ENCODE measurements at places on chromosomes 4 and X. TPM values are rescaled to one million over a fixed set of nuclear protein-coding genes. Genes with fewer than 3 reads are reported as not detected.

The C4orf50 gene
- polyA plus RNA-seq = not detected

- no peaks in the 10 kb centered on the region for H3K36me3 ChIP-seq
- no peak for DNase-seq
- no peaks in the 10 kb centered on the region for H3K4me1 ChIP-seq
- H3K27ac ChIP-seq = no peak overlapping the region
Observed at GRCh38 chr4:163590619-163591264, 96.3 kb downstream of the TMA16 start.

DNA sequence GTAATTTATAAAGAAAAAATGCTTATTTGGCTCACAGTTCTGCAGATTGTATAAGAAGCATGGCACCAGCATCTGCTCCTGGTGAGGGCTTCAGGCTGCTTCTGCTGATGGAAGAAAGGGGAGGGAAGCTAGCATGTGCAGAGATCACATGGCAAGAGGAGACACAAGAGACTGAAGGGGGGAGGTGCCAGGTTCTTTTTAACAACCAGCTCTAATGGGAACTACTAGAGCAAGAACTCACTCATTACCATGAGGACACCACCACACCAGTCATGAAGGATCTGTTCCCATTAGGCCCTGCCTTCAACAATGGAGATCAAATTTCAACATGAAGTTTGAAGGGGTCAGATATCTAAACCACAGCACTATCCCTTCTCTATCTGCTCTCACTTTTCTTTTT lies 9.4 kb upstream of the COPS4 start:
- DNase-seq = no peak
- no peaks in the 10 kb centered on the region for H3K36me3 ChIP-seq
- H3K27me3 ChIP-seq = no peaks in the 10 kb centered on the region

The SPARCL1 gene
- polyA plus RNA-seq = not detected

The PF4V1 gene
- polyA plus RNA-seq = 6.5 TPM

GRCh38 chrX:13662355-13662791 lies 9.4 kb downstream of the TCEANC start:
- H3K4me3 ChIP-seq = peak overlapping the region; percentile 70
- no peaks in the 10 kb centered on the region for H3K36me3 ChIP-seq
- peaks cover 35% of the 10 kb centered on the region for H3K4me1 ChIP-seq

- H3K4me1 ChIP-seq = no peaks in the 10 kb centered on the region
- H3K36me3 ChIP-seq = no peaks in the 10 kb centered on the region
- H3K4me3 ChIP-seq = no peak overlapping the region
- no peak overlapping the region for H3K27ac ChIP-seq
- no peaks in the 10 kb centered on the region for H3K27me3 ChIP-seq
Observed at GRCh38 chrX:31058284-31058683, 13.6 kb downstream of the FTHL17 start.

GRCh38 chr4:182126603-182127002 lies 116.6 kb upstream of the TENM3 start:
- H3K27ac ChIP-seq = no peak overlapping the region
- no peaks in the 10 kb centered on the region for H3K36me3 ChIP-seq

GRCh38 chr4:151766691-151767090 lies 5.9 kb upstream of the GATB start:
- no peak for DNase-seq
- no peaks in the 10 kb centered on the region for H3K36me3 ChIP-seq
- no peak overlapping the region for H3K4me3 ChIP-seq
- H3K27me3 ChIP-seq = peaks cover 7% of the 10 kb centered on the region
- H3K4me1 ChIP-seq = no peaks in the 10 kb centered on the region
- no peak overlapping the region for H3K27ac ChIP-seq

- no peaks in the 10 kb centered on the region for H3K4me1 ChIP-seq
- H3K4me3 ChIP-seq = no peak overlapping the region
- no peak for DNase-seq
Observed at GRCh38 chr4:8344377-8344776, 74.8 kb downstream of the HTRA3 start.

The CSAG3 gene
- polyA plus RNA-seq = not detected

GRCh38 chrX:136146614-136147314 lies 569 bp upstream of the FHL1 start:
- peak; percentile 25 for DNase-seq
- H3K36me3 ChIP-seq = no peaks in the 10 kb centered on the region
- no peaks in the 10 kb centered on the region for H3K27me3 ChIP-seq
- H3K4me1 ChIP-seq = no peaks in the 10 kb centered on the region
- peak overlapping the region; percentile 68 for H3K4me3 ChIP-seq

DNA sequence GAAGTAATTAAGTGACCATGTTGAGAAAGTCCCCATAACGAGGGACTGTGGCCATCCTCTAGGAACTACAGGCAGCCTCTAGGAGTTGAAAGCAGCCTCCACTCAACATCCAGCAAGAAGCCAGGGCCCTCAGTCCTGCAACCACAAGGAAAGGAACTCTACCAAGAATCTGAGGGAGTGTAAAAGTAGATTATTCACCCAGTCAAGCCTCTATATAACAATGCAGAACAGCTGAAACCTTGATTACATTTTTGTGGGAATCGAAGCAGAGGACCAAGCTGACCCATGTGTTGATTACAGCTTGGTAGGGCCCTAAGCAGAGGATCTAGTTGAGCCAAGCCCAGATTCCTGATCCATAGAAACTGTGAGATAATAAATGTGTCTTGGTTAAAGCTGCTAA lies 17.1 kb downstream of the RPS6KA6 start:
- H3K27me3 ChIP-seq = no peaks in the 10 kb centered on the region
- no peak overlapping the region for H3K4me3 ChIP-seq
- no peak overlapping the region for H3K27ac ChIP-seq

- no peak overlapping the region for H3K4me3 ChIP-seq
- no peaks in the 10 kb centered on the region for H3K27me3 ChIP-seq
- H3K36me3 ChIP-seq = no peaks in the 10 kb centered on the region
- no peak overlapping the region for H3K27ac ChIP-seq
Observed at GRCh38 chrX:135651647-135652295, 61.7 kb upstream of the CT45A1 start.

The MAPK10 gene
- 0.73 TPM for polyA plus RNA-seq

DNA sequence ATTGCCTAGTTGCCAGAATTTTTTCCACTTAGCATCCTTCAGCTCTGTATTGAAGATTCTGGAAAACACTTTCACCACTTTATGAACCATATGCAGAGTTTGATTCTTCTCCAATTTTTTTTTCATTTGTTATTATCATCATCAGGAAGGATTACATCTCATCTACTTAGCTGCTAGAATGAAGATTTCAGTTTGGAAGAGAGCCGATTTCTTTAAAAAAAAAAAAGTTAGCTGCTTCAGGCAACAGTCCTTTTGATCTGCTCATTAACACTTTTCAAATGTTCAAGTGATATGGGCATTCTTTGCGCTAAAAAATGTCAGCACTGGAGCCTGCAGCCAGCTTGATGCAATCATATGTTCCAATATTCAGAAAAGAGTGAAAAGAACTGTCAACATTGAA lies 76.2 kb downstream of the ANTXR2 start:
- no peak overlapping the region for H3K4me3 ChIP-seq
- H3K27ac ChIP-seq = no peak overlapping the region
- no peaks in the 10 kb centered on the region for H3K27me3 ChIP-seq
- DNase-seq = no peak

The CT47C1 gene
- not detected for polyA plus RNA-seq

DNA sequence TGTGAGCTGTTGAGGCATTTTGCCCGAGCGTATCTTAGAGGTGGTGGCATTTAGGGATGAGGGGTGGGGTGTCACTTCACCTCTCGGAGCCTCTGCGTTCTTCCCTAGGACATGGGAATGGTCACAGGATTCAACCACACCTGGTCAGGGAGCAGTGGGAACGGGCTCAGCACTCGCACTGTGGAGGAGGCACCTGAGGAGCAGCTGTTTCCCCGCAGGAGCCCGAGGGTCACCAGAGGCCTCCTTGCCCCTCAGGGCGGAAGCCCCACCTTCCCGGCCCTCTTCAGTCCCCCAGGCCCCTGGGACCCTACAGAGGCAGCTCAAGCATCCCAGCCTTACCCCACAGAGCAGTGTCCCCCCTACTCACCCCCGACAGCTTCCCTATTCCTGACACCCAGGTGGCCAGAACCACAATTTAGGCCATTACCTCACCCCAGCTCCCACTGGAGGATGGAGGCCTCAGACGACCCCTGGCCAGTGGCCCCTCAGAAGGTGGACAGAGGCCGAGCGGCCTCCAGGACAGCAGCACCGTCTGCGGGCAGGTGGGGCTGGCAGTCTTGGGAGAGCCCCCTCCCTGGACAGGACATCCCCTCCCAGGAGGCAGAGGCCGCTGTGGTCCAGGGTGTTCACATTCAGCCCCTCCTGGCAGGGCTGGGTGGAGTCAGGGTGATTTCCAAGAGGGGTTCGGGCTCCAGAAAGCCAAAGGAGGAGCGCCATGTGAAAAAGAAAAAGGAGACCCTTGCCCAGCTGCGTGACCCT lies 4.2 kb upstream of the HTRA3 start:
- H3K4me3 ChIP-seq = no peak overlapping the region
- H3K27ac ChIP-seq = no peak overlapping the region
- no peaks in the 10 kb centered on the region for H3K36me3 ChIP-seq
- no peak for DNase-seq

GRCh38 chr4:137509855-137510282 lies 22.4 kb downstream of the PCDH18 start:
- peak overlapping the region; percentile 68 for H3K27ac ChIP-seq
- H3K27me3 ChIP-seq = no peaks in the 10 kb centered on the region
- H3K4me1 ChIP-seq = peaks cover 31% of the 10 kb centered on the region
- no peak overlapping the region for H3K4me3 ChIP-seq
- no peaks in the 10 kb centered on the region for H3K36me3 ChIP-seq
- no peak for DNase-seq

All from GM23248 (cell line).